ENCODE measurements at places on chromosomes 5 and 9.
A peak's percentile ranks its signal among the peaks of the same experiment; 100 is the strongest.

DNA sequence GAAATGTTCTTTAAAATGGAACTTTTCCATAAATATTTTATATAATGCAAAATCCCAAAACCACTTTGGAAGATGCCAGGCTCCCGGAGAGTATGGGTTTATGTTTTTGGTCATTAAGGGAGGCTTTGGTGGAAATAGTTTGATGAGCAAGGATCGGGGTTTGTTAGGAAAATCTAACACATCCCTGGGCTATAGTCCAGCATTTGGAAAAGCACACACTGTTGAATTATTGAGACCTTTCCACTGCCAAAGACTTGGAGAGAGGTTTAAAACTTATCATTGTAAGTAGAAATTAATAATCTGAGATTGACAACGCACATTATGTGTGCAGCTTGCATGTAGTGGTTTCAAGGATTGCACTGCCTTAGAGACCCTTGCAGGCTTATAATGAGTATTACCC lies 156.3 kb downstream of the PARP8 start:
- DNase-seq: no peak

- DNase-seq: no peak
Measured at GRCh38 chr9:130090915-130091314, 37.2 kb downstream of the GPR107 start.

DNA sequence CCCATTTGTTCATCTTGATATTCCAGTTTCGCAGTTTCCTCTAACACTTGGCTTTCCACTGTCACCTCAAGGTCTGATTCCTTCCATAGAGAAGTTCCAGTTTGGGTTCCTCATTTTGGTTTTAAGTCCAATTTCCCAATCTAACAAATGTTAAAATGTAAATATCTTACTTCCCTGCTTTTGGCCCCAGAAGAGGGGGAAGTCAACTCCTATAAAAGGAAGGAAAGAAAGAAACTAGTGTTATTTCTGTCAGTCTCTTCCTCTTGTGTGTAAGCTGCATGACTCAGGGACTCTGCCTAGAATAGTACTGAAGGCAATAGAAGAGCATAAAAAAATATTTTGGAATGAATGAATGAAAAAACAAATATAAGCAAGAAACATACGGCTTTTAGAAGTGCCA lies 127.5 kb upstream of the CCNG1 start:
- DNase-seq: no peak

- no peak for DNase-seq
Measured at GRCh38 chr5:57317341-57317740, 143.5 kb downstream of the GPBP1 start.

- DNase-seq: no peak
Measured at GRCh38 chr9:69801989-69802388, 18.6 kb upstream of the CFAP95 start.

- DNase-seq: peak; percentile 29
Measured at GRCh38 chr9:35790385-35791296, 750 bp upstream of the NPR2 start.

DNA sequence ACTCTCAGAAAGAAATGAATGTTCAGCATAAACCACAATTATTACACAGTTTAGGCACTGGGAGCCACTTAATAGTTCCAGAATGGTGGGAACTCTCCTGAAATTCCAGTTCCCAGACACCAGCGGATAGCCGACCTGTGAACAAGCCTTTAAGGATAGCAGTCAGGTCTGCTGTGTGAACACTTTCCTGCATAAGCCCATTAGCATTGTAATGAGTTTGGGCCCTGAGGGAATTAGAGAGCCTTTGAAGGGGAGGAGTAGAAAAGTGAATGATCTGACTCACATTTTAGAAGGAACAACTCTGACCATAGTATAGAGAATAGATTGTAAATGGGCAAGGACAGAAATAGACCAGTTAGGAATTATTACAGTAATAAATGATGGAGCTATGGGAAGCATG lies 189.1 kb downstream of the ADGRV1 start:
- DNase-seq: no peak
